CD8-positive, alpha-beta T cell (primary cell): ENCODE measurements at places on chromosomes 1 and 21.

DNA sequence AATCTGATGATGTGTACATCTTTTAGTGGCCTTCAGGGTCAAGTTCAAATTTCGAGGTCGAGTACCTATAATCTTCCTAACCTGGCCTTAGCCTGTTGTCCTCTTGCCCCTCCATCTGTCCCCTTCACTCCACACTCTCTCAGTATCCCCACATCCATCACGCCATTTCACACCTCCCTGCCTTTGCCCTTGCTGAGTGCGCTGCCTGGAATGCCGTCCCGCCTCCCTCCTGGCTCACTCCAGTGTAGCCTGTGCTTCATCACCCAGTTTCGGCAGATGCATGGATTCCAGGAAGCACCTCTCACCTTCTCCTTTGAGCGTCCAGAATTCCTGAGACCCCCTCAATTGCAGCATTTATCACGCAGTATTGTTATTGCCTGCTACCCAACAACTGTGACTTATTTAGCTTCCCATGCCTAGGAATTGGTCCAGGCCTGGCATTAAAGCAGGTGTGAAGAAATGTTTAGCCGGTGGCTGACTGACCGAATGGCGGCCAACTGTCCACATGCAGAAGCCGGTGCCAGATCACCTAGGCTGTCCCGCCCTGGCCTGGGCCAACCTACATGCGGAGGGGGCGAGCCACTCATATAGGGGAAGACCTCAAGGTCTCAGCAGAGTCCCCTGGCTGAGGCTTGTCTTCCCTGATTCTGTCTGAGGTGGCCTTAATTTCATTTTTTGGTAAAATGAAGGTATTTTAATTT, 34.5 kb downstream of the MYOM3 start:
- no peak for DNase-seq

- DNase-seq: no peak
Observed at GRCh38 chr1:51133045-51133444, 31.0 kb downstream of the C1orf185 start.

DNA sequence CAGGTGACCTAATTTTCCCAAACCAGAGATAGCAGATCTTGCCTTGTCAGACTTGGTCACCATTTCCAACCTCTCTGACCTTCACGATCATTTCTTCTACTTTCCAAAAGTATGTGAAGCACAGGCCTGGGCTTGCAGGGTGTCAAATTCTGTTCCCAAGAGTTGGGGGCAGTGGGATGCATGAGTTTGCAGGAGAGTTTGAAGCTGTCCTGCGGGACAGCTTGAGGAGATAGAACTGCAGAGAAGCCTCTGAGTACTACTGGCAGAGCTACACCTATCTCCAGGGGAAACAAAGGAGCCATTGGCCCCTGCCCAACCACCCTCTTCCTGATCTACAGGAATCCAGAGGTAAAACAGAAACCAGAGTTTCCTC, 11.3 kb downstream of the TXNIP start:
- DNase-seq: no peak

DNA sequence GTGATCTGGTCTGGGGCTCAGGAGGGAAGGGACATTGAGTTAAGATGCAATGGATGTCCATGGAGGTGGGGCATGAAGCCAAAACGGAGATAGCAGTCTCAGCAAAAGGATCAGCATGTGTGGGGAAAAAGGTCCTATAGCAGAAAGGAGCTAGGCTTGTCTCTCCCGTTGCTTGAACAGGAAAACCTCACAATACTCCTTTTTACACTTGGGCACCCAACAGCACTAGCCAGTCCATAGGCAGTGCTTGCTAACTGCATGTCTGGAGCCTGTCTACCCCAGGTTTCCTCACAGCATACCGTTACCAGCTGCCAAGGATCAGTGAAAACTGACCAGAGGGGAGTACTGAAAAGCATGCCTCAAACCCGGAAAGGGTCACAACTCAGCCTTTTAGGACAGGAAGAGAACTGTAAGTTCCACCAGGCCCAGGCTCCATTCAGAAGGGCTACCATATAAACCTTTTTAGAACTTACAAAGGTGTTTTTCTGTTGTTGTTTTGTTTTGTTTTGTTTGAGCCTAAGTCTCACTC, 78.6 kb downstream of the JAK1 start:
- DNase-seq: no peak

DNA sequence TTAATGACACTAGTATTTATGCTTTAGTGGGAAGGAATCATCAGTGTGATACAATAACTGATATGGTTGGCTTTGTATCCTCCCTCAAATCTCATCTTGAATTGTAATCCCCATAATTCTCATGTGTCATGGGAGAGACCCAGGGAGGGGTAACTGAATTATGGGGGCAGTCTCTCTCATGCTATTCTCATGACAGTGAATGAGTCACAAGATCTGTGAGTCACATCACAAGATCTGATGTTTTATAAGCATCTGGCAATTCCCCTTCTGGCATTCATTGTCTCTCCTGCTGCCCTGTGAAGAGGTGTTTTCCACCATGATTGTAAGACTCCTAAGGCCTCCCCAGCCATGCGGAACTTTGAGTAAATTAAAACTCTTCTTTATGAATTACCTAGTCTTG, 1760.3 kb downstream of the NCAM2 start:
- no peak for DNase-seq

- no peak for DNase-seq
Observed at GRCh38 chr1:35847935-35848565, 35.0 kb upstream of the AGO1 start.

DNA sequence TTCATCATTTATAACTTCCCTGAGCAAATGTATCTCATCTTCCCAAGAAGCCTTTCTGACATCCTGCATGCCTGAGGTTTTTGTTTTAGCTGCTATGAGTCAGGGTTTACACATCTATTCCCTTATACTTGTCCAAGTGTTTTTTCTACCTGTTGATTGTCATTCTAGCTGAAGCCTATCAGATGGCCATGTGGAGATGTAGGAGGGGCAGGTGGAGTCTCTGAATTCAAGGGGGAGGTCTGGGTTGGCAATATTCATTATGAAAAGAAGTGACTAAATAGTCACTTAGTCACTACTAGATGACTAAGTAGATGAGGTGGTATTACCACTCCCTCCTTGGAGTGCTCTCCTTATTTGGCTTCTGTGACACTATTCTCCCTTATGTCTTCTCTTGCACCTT, 52.4 kb downstream of the XCL1 start:
- DNase-seq: no peak

GRCh38 chr1:117656202-117656641, 50.4 kb downstream of the TENT5C start:
- DNase-seq: peak; percentile 80

DNA sequence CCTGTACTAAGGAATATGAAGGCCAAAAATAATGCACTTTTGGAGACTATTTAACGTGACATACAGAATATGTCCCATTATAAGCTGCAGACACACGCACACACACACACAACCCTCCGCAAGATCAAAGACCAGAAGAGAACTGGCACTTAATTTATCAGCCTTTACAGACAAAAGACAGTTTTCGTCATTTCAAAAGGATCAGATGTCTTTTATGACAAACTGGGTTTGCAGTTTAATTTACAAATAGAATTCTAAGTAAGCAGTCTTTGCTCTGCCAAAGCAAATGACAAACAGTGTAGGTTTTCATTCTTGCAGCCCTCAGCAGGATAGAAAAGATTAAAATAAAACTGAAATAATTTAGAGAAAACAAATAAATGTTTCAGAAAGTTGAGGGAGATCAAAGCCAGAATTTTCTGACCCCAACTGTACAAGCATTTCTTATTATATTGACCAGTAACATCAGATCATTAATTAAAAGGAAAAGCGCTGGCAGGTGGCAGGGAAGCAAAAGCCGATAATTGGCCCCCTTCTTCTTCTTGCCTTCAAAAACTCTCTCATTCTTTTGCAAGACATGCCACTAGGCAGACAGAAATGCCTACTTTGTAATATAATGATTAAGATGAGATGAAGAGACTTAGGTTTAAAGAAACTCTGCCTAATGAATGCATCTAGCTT, 169.0 kb downstream of the DENND1B start:
- no peak for DNase-seq

- DNase-seq: no peak
Observed at GRCh38 chr1:243549791-243550190, 293.9 kb downstream of the SDCCAG8 start.

GRCh38 chr1:156623946-156624813, 5.0 kb downstream of the HAPLN2 start:
- DNase-seq: peak; percentile 59

- DNase-seq: no peak
Observed at GRCh38 chr1:32939655-32940371, 24.8 kb downstream of the RNF19B start.

- no peak for DNase-seq
Observed at GRCh38 chr1:89499320-89499719, 25.3 kb upstream of the LRRC8B start.

- no peak for DNase-seq
Observed at GRCh38 chr1:68168545-68169171, 63.7 kb downstream of the WLS start.

DNA sequence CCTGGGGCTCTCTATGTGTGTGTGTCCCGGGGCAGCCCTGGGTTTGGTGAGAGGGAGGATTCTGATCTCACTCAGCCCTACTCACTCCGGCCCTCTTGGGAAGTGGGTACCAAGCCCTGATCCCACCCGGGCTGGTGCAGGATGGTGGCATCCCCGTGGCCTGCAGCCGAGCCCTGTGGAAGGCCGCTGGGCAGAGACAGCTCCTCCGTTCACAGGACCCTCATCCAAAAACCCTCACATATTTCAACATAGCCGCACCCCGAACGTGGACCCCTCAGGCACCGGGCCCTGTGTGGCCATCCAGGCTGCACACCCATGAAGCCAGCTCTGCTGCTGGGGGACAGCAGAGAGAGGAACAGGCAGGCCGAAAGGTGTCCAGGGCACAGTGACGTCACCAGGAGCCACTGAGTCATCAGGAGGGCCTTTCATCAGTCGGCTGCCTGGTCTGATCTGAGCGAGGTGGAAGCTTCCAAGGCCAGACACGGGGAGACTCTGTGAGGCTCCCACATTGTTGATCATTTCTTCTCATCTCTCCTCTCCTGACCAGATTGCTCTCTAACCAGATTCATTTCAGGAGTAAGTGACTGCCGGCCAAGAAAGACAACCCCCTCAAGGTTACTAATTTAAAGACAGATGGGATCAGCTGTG, 16.2 kb upstream of the GPR157 start:
- DNase-seq: no peak

- DNase-seq: no peak
Observed at GRCh38 chr1:86183810-86184209, 27.2 kb upstream of the COL24A1 start.

- DNase-seq: no peak
Observed at GRCh38 chr1:15282810-15283474, 35.9 kb downstream of the FHAD1 start.

DNA sequence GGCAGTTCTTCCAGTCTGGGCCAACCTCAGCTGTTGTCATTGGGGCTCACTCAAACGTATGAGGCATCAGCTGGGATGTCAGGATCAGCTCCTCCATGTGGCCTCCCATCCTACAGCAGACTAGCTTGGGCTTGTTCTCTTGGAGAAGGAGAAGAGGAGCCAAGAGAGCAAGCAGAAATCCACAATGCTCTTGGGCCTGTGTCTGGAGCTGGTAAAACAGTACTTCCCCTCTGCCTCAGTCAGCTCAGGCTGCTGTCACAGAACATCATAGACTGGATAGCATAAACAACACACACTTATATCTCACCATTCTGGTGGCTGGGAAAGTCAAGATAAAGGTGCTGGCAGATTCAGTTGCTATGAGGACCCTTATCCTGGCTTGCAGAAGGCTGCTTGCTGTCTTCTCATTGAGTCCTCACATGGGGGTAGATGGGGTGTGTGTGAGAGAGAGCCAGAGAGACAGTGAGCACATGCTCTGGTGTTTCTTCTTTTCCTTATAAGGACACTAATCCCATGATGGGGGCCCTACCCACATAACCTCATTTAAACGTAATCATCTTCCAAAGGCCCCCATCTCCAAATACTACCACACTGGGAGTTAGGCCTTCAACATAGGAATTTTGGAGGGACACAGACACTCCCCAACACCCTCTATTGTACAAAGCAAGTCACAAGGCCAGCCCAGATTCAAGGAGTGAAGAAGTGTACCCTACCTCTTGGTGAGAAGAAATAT, 16.3 kb upstream of the DNAJC6 start:
- no peak for DNase-seq

- no peak for DNase-seq
Observed at GRCh38 chr1:109025694-109026093, 16.2 kb downstream of the WDR47 start.

GRCh38 chr1:160076295-160076694, 5.0 kb upstream of the KCNJ9 start:
- DNase-seq: no peak

DNA sequence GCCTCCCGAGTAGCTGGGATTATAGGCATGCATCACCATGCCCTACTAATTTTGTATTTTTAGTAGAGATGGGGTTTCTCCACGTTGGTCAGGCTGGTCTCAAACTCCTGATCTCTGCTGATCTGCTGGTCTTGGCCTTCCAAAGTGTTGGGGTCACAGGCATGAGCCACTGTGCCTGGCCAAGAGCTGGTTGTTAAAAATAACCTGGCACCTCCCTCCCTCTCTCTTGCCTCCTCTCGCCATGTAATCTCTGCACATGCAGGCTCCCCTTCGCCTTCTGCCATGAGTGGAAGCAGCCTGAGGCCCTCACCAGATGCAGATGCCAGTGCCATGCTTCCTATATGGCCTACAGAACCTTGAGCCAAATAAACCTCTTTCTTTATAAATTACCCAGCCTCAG, 74.7 kb upstream of the TLR5 start:
- no peak for DNase-seq

- no peak for DNase-seq
Observed at GRCh38 chr1:34730485-34730884, 24.4 kb upstream of the GJB5 start.

DNA sequence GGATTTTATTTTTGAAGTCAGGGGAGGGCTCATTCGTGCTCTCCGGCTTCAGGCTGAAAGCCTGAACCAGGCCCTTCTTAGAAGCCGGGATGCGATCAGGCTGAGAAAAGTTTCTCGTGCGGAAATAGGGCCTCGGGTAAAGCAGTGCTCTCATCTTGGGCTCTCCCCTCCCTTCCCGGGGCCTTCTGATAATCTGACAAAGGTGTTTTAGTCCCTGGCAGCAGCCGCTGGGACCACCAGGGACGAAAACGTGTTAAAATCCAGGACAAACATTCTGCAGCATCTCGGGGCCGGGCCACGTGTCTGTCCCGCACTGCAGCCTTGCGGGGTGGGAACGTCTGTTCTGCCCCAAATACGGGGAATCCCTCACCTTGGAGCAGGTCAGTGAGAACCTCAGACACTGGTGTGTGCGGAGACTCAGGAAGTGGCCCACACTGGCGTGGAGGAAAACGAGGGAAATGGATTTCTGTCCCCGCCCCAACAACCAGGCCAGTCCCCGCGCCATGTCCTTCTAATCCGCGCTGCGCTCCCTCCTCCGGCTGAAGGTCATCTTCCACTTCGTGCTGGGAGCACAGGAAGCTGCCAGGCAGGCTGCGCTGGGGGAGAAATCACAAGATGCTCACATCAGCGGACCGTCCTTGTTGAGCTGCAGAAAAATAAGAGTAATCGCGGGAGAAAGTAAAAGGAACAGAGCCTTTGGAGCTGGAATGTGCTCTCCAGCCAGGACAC, 16.6 kb upstream of the AJAP1 start:
- no peak for DNase-seq

- no peak for DNase-seq
Observed at GRCh38 chr1:65963156-65963888, 170.6 kb downstream of the PDE4B start.
